Adrenal gland (tissue), 19 donors: ENCODE measurements at places on chromosomes 2 and 18. TPM values are rescaled to one million over a fixed set of nuclear protein-coding genes. Genes with fewer than 3 reads are reported as not detected.

The GALNT13 gene
- 2.2 TPM for total RNA-seq

The MYO3B gene
- not detected for total RNA-seq

The NR4A2 gene
- total RNA-seq = 17.0 TPM

DNA sequence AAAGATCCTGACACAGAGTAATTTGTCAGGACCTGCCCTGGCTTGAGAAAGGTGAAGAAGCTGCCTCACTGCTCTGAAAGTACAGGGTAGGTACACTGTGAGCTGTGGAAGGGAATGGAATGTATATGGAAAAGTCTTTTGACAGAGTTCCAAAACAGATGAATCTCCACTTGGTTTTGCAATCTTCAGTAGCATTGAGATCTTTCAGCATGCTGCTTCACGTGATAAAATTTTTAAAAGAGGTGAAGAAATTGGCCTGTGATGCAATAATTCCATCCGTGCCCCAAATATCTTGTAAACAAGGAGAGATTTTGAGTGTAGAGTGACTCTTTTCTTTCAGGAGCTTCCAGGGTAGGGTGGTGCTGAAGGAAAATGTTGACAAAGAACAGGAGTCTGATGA lies 123.1 kb downstream of the OSR1 start:
- H3K27ac ChIP-seq = no peak overlapping the region
- H3K4me1 ChIP-seq = no peaks in the 10 kb centered on the region
- no peak for DNase-seq
- no peaks in the 10 kb centered on the region for H3K27me3 ChIP-seq
- no peaks in the 10 kb centered on the region for H3K36me3 ChIP-seq
- H3K4me3 ChIP-seq = no peak overlapping the region

- H3K4me3 ChIP-seq = no peak overlapping the region
- DNase-seq = no peak
- H3K27me3 ChIP-seq = no peaks in the 10 kb centered on the region
- no peak overlapping the region for H3K27ac ChIP-seq
- peaks cover 35% of the 10 kb centered on the region for H3K4me1 ChIP-seq
These were observed 32.6 kb downstream of the CIB4 start for GRCh38 chr2:26608557-26608956.

- DNase-seq = no peak
- no peaks in the 10 kb centered on the region for H3K27me3 ChIP-seq
- H3K4me3 ChIP-seq = no peak overlapping the region
- no peak overlapping the region for H3K27ac ChIP-seq
These were observed 50.0 kb downstream of the TMEM131 start for GRCh38 chr2:97945791-97946190.
